D341Med (cell line): ENCODE measurements at places on chromosomes 4 and X.

- DNase-seq, result no peak
Measured at GRCh38 chr4:56863441-56864139, 42.1 kb upstream of the SPINK2 start.

DNA sequence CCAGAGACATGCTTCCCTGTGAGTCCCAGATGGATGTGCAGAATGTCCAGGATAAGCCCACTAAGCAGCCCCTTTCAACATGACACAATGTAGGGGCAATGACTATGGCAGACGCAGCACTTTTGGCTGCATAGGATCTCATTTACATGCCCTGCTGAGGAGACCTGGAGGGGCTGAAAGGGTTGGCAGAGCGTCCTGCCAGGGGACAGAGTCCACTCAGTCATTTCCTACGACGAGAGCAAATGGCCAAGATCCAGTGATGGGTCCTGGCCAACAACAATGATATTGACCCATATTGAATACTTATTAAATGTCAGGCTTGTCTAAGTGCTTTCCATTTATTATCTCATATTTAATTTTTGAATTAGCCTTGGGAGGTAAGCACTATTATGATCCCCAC lies 41.4 kb downstream of the LGI2 start:
- DNase-seq, result no peak

GRCh38 chr4:86013621-86014020 lies 346.2 kb downstream of the MAPK10 start:
- DNase-seq, result no peak

- DNase-seq, result no peak
Measured at GRCh38 chr4:122762966-122763716, 30.6 kb downstream of the BBS12 start.

- no peak for DNase-seq
Measured at GRCh38 chr4:78510681-78511080, 40.9 kb upstream of the ANXA3 start.

DNA sequence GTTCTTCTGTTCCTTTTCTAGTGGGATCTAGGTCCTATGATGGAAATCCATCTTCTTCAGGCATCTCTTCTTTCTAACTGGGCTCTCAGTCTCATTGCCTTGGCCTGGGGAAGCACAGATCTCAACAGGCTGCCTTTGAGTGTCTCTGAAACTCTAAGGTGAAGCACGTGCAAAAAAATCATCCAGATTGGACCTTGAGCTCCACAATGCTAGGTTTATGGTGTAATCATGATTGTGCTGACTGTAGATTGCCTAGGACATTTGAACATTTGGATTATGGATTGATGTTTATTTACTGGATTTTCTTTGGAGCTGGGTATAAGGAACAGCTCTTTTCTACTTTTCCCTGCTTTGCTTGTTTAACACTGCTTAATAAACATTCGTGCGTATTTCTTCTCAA lies 191.5 kb upstream of the NR3C2 start:
- no peak for DNase-seq

GRCh38 chr4:79287718-79288117 lies 38.1 kb downstream of the NAA11 start:
- no peak for DNase-seq

- DNase-seq, result no peak
Measured at GRCh38 chr4:48472794-48473193, 10.3 kb upstream of the SLC10A4 start.

GRCh38 chrX:40143987-40144386 lies 46.2 kb upstream of the BCOR start:
- DNase-seq, result no peak

- no peak for DNase-seq
Measured at GRCh38 chrX:69161786-69162349, 3.4 kb downstream of the PJA1 start.

DNA sequence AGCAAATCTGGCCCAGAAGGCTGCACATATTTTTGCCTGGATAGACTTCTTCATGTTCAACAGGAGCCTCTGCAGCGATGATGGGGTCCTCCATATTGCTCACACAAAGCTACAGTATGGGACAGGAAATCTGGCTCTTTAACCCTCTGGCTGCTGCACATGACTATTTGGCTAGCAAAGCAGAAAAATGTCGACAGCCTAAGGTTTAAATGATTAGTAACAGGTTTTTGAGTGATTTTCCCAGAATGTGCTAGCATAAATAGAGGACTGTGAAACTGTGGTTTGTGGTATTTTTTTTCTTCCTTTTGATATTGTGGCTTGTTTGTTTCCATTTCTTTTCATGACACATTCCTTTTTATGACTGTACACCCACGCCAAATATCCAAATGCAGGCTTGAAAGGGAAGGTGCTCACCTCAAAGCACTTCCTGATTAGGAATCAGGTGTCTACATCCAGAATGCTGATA lies 120.2 kb upstream of the GK2 start:
- DNase-seq, result no peak

GRCh38 chr4:145935253-145936141 lies 3.1 kb downstream of the ZNF827 start:
- peak; percentile 38 for DNase-seq

DNA sequence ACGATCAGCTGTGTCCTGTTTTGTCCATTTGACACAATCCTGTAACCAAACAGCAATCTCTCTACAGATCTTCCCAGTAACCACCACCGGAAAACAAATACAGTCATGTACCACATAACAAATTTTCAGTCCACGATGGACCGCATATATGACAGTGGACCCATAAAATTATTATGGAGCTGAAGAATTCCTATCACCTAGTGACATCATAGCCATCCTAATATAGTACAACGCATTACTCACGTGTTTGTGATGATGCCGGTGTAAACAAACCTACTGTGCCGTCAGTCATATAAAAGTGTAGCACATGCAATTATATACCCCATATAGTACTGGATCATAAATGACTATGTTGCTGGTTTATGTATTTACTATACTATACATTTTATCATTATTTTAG lies 133.7 kb upstream of the EDNRA start:
- DNase-seq, result no peak

DNA sequence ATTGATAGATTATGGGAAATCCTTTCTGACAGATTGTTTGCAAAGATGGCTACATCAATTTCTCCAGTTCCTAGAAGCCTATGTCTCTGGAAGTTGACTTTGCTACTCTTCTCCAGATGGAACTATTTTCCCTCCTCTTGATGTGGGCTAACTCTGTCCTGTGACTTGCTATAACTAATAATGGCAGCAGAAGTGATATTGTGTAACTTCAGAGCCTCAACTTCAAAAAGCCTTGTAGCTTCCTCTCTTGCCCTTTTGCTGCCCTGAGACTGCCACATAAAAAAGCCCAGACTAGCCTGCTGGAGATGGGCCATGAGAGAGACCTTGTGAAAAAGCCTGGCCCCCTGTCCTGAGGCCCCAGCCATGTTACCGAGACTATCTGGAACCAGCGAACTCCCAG lies 210.7 kb upstream of the SLC7A11 start:
- DNase-seq, result no peak

- no peak for DNase-seq
Measured at GRCh38 chr4:21710179-21710835, 238.3 kb downstream of the KCNIP4 start.

- DNase-seq, result peak; percentile 86
Measured at GRCh38 chr4:83109480-83110222, 4.9 kb downstream of the PLAC8 start.

GRCh38 chrX:65677954-65678469 lies 10.6 kb downstream of the MSN start:
- no peak for DNase-seq

DNA sequence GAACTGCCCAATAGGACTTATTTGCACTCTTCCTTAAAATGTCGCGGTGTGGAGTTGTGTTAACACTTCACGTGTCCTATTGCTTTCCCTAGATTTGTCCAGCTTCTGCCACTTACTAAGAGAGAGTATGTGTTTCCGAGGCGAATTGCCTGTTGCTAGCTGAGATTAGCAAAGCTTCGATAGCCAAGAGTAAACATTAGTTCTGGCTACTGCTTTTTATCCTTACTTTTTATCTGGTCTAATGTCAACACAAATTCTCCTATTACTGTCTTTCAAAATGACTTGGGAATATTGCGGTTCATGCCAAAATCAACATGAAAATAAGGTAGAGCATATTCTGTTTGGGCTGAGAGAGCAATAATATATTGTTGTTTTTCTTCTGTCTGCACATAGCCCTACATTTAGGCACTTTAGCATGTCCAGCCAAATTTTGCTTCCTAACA lies 90.4 kb upstream of the VEGFC start:
- DNase-seq, result no peak

- DNase-seq, result peak; percentile 87
Measured at GRCh38 chr4:185534866-185535611, at the start of gene PDLIM3. Gene PDLIM3 (minus strand): TSS chr4:185535507. CDS start chr4:185535434, 73 bp downstream.

DNA sequence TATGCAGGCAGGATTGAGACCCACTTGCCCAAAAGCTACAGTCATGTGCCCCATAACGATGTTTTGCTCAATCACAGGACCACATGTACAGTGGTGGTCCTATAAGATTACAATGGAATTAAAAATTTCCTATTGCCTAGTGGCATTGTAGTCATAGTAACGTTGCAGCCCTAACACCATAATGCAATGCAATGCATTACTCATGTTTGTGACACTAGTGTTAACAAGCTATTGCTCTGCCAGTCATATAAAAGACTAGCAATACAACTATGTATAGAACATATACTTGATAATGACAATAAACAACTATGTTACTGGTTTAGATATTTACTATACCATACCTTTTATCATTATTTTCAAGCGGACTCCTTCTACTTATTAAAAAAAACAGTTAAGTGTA lies 50.6 kb downstream of the VGLL1 start:
- DNase-seq, result no peak

DNA sequence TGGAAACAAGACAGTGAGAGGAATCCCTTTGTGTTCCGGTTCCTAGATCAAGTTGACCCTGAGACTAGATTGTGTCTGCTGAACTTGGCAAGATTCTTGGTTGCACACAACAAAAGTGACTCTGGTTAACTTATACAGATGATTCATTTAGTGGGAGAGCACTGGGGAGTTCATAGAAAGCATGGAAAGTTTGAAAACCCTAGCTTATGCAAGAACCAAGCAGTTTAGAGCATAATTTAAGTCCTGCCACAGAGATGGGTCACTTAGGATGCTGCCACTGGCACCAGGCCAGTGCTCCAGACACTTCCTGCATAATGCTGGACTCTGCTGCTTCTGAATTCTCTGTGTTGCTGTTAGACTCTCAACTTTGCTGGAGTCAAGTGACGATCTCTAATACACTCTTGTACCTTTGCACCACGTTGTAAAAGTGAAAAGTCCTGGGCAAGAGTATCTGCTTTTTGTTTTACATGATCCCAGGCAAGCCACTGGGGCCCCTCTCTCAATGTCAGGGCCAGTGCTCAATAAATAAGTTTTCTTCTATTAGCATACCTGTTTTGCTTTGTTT lies 12.7 kb upstream of the DCUN1D4 start:
- no peak for DNase-seq

DNA sequence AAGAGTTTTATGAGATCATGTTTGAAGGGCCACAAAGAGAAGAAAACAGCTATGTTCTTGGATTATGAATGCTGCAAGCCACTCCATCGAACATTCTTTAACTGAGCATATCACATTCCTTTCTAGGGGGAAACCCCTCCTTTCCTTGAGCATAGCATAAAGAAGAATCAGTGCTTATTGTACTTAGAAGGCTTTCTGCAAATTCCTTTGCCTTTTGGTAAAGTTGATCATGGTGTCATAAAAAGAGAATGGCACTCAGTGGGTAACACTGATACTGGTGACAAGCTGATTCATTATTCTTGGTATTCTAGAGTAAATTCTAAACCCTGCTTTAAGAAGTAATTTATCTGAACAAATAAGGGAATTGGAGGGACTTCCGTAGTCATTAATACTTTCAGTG lies 88.5 kb upstream of the GPR34 start:
- DNase-seq, result no peak

GRCh38 chr4:40377512-40378365 lies 42.6 kb downstream of the CHRNA9 start:
- DNase-seq, result no peak

DNA sequence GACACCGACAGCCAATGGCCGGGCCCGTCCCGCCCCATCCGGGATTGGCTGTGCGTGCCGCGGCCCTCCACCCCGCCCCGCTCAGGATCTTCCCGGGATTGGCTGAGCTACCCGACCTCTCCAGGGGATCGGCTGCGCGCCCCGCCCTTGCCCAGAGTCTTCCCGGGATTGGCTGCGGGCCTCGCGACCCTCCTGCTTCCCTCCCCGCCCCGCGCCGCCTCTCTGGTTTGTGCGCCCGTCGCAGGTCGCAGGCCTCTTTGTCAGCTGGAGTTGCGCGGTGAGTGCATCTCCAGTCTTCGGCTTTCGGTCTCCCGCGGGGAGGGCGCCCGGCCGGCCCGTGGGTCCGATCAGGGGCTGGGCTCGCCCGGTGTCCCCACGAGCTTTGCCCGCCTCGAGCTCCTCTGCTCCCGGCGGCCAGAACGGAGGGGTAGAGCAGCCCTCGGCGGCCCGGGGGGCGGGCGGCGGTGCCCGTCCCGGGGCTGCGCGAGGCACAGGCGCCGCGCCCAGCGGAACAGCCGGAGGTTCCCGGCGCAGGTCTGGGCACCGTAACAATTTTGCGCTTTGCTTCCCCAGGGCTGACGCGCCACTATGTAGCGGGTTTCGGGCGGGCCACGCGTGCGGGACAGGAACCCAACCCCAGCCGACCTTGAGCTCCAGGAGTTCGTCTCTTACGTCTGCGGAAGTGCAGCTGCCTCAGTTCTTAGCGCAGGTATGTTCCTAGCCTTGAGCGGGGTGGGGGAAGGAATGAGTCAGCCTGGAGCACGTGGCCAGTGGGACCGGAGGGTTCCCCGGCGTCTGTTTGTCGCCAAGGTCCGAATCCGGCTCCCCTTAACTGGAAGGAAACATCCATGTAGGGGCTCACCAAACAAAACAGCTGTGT lies 38.7 kb downstream of the ERVMER34-1 start:
- peak; percentile 86 for DNase-seq

- DNase-seq, result no peak
Measured at GRCh38 chr4:52959541-52959940, 97.4 kb downstream of the RASL11B start.

GRCh38 chrX:9882669-9883446 lies 84.3 kb upstream of the CLDN34 start:
- DNase-seq, result no peak

GRCh38 chr4:54908763-54909162 lies 216.6 kb downstream of the KDR start:
- DNase-seq, result no peak

- DNase-seq, result peak; percentile 96
Measured at GRCh38 chr4:105474099-105474518, 247 bp upstream of the PPA2 start.

- DNase-seq, result no peak
Measured at GRCh38 chr4:54942721-54943120, 182.7 kb downstream of the KDR start.

- DNase-seq, result no peak
Measured at GRCh38 chrX:136194536-136194935, 47.2 kb downstream of the FHL1 start.

GRCh38 chr4:650951-651883 lies 22.9 kb downstream of the ATP5ME start:
- DNase-seq, result no peak

GRCh38 chr4:3077796-3078195 lies 3.3 kb downstream of the HTT start:
- DNase-seq, result no peak

DNA sequence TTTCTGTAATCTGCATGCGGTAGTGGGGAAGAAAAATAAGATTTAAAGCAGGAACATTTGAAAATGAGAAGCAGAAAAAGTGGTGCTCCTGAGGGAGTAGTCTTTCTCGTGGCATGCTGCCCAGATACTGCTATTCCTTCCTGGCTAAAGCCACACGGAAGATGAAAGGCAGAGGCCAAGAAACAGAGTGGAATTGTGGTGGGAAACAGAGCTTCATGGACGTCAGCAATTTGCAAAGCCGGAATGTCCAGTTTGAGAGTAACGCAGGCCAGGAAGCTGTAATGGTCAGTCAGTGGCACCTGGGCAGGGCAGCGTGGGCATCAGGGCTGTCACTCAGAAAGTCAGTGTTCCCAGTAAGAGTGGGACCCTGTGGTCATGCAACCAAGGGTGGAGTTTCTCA lies 63.7 kb upstream of the FMR1 start:
- no peak for DNase-seq
